ENCODE measurements at places on chromosomes 11 and 22.
A peak's percentile ranks its signal among the peaks of the same experiment; 100 is the strongest.

- no peak for DNase-seq
Measured at GRCh38 chr11:82631722-82632630, 101.7 kb downstream of the FAM181B start.

DNA sequence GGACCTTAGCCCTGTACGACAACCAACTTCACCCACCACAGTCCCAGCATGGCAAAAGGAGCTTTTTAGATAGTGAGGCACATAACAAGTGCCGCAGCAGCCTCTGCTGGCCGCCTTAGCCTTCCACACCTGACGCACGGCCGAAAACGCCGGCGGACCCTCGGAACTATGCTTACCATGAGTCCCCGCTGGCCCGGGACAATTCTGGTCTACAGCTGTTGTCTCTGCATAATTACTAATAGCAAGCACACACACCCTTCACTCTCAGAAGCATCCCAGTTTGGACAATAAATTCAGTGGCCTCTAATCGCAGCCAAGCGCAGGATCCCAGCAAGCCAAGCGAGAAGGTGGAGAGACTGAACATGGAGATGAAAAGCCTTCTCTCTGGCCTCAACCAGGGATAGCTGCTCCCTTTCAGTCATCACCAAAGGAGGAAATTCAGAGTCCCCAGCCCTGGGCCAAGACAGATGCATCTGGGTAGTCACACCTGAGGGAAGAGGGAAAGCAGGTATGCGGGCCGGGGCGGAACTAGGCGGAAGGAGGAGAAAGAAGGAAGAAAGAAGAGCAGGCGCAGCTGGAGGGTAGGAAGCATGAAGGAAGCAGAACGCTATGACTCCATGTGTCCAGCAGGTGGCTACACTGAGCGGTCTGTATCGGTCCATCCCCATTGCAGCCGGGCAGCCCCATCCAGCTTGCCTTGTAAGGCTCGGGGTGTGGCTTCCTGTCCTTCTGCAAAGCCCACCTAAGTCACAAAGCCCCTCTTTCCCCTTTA is 40.3 kb downstream of the BUD13 start:
- DNase-seq, result peak; percentile 67

- no peak for DNase-seq
Measured at GRCh38 chr11:29093416-29094120, 923.3 kb downstream of the KCNA4 start.

DNA sequence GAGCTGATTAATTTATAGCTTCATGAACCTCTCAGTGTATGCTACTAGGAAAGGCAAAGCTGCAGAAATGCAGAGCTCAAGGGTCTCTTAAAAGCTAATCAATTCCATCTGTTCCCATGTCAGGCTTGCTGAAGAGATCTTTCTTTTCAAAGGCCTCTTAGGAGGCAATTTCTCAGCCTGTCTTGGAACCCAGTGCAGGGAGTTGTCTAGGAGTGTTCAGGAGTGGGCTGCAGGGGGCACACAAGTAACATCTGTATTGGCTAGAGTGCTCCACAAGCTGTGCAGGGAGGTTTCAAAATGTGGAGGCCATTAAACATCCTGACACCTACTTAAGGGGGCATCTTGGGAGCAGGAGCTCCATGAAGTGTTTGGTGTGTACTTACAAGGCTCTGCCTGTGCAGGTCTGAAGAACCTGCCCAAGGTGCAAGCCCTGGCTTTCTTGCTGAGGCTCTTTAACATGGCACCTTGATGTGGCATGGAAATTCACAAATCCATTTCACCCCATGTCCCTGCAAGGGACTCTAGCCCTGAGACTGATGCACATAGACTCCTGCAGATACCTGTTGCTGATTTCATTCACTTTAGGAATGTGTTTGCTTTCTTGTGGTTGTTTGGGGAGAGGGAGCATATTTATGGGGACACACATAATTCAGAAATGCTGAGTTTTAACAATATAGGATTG is 134.7 kb downstream of the ME3 start:
- no peak for DNase-seq

- DNase-seq, result no peak
Measured at GRCh38 chr22:34992672-34993071, 73.3 kb upstream of the ISX start.

- peak; percentile 15 for DNase-seq
Measured at GRCh38 chr11:104858882-104859775, 39.1 kb downstream of the CASP12 start.

- no peak for DNase-seq
Measured at GRCh38 chr11:69893631-69894030, 74.4 kb upstream of the FGF3 start.

DNA sequence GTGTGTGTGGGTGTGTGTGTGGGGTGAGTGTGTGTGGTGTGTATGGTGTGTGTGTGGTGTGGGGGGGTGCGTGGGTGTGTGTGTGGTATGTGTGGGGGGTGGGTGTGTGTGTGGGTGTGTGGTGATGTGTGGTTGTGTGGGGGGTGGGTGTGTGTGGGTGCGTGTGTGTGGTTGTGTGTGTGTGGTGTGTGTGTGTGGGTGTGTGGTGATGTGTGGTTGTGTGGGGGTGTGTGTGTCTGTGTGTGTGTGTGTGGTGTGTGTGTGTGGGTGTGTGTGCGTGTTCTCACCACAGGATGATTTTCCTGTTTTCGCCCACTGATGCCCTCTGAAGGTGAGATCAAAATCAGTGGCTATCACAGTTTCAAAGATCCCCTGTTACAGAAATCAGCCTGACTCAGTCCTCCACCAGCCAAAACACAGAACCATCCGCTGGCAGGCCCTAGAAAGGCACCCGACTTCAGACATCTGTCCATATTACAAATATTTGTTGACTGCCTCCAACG is 24.7 kb downstream of the CPT1A start:
- DNase-seq, result no peak

- no peak for DNase-seq
Measured at GRCh38 chr22:37777122-37777687, 30.5 kb upstream of the GCAT start.

DNA sequence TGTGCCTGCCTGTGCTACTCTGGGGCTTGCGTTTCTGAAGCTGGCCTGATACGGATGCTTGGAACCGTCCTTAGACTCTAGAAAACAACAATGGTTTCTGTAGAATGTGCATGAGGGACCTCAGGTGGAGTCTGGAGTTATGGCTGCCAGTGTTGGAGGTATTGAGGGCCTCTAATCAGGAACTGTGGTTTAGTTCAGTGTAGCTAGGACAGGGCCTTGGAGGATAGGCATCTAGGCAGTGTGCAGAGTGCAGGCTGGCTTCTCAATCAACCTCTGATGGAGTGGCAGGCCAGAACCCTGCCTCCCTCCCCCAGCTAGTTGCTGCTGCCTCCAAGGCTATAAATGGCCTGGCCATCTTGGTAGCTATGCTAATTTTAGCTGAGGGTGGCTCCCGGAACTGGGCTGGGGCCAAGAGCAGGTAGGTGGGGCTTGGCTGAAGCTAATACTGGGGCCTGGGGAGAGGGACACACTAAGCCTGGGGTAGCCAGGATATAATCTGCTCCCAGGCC is 4.0 kb downstream of the STIM1 start:
- DNase-seq, result peak; percentile 24

DNA sequence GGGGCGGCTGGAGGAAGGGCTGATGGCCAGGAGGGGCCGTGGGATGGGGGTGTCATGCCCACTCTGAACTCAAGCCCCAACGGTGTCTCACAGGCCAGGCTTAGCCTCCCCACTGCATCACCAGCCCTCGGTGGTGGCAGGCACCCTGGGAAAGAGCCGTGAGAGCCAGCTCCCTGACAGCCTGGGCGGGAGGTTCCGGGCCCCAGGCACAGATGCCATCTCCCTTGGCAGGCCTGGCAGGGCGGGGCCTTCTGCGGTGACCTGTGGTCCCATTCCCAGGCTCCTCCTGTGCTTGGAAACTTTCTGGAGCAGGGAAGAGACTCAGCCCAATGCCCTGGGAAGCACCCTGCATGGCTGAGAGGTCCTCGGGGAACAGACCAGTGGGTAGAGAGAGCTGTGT is 4.8 kb downstream of the PHLDA2 start:
- DNase-seq, result no peak

GRCh38 chr11:44893308-44893822 is 57.3 kb downstream of the TP53I11 start:
- DNase-seq, result no peak

GRCh38 chr11:67632175-67632981 is 2.6 kb upstream of the NUDT8 start:
- DNase-seq, result no peak

GRCh38 chr11:99814738-99815137 is 794.0 kb downstream of the CNTN5 start:
- no peak for DNase-seq

DNA sequence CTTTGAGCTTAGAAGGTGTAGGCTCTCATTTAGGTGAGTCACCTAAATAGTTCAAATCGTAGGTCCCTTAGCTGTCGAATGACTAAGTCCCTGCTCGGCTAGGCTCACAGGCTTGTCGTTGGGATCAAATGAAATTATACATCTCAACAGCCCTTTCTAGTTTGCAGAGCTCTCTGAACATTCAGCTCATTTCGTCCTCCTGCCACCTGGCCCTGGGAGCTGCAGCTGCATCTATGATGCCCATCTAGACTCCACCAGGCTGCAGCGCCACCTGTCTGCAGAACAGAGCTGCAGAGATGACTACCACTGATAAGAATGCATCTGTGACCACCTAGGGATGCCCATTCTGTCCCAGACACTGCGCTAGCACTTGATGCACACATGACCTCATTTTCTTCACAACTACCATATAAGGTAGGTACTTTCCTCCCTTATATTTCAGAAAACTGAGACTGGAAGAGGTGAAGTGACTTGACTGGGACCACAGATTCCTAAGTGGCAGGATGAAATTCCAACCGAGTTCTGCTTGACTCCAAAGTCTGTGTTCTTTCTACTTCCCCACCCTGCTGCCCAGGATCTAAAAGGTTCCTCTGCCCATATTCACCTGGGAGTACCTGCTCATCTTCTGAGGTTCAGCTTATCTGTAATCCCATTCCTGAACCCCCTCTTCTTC is 141.1 kb upstream of the NARS2 start:
- peak; percentile 45 for DNase-seq

GRCh38 chr11:92475316-92475715 is 250.7 kb downstream of the FAT3 start:
- DNase-seq, result no peak

GRCh38 chr11:10317776-10318526 is 13.1 kb downstream of the ADM start:
- DNase-seq, result no peak

Measured in activated CD4-positive, alpha-beta T cell treated with anti-CD3 and anti-CD28 coated beads, Interleukin-2, amount 10 ng/mL, durations not matched to agents 7 days and 5 days (primary cell).